ENCODE measurements at places on chromosomes 2 and 18.

GRCh38 chr2:217551252-217551899 is 451.4 kb downstream of the TNS1 start:
- DNase-seq = no peak

DNA sequence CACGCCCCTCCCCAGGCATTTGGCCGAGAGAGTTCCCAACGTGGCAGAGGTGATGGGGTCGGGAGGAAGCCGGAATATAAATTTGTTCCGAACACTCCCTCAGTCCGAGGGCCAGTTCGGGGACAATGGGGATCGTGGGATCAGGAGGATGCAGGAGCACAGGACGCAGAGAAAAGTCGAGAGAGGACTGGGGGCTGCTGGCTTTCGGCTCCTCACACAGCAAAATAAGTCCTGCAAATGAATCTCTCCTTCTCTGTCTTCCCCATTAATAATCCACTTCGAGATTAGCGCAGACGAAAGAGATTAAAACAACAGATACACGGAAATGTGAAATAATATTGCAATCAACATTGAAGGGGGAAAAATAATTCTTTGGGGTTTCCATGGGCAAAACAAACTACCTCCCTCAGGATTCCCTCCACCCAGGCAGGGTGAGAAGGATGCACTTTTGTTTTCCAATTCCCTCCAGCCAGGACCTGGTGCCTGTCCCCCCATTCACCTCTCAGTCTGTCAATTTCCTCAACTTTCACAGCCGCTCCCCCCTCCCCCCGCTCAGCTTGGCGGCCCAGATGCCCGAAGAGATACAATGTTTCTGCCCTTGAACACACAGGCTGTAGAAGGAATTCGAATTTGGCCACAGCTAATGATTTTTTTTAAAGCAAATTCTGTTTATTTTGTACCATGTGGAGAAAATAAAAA is 3.1 kb upstream of the ZEB2 start:
- DNase-seq = peak; percentile 41

- DNase-seq = no peak
Observed at GRCh38 chr2:120685066-120685973, 50.3 kb upstream of the GLI2 start.

GRCh38 chr2:62297624-62298010 is 101.7 kb downstream of the B3GNT2 start:
- DNase-seq = no peak

DNA sequence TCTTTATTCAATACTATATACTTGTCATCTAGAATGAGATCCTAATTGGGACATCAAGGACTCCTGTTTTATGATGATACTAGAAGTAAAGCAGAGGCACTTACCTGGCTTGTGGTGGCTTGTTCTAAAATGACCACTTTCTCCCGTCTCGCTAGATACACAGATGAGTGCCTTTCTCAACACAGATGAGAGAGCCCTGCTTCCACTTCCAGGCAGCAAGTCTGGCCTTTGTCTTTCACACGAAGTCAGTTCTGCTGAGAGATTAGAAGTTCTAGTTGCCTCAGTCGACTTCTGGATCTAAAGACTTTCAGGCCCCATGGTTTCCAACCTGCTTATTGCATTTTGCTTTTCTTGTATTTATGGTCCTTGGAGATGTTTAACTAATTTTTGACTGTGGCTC is 70.3 kb downstream of the PPP1R1C start:
- DNase-seq = no peak

DNA sequence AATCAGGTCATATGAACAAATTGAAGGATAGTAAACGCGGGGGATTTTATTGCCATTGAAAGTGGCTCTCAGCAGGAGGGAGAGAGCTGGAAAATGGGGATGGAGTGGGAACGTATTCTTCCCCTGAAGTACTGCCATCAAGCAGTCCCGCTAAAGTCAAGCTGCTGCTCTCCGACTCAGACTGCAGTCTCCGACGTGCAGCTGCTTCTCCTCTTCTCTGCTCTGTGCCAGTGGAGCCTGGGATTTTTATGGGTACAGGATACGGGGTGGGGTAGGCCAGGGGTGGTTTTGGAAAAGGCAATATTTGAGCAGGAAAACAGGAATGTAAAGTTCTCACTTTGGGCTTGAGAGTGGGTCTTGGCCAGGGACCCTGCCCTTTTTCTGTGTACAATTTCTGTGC is 33.0 kb downstream of the KCTD18 start:
- no peak for DNase-seq

DNA sequence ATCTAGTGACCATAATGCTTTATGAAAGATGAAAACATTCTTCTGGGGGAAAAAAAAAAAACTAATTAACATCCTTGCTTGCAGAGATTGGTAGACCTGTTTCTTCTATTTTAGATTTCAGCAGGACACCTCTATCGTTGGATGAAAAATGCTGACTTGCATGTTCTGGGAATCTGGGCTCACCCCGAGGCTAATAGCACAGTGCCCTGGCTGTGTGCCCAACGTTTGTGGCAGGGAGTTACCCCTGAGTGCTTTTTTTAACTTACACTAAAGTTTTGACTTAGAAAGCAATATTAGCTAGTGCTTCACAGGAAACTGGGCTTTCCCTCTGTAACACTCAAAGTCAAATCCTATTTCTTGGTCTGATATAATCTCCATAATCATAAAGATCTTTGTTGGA is 233.2 kb downstream of the SLC8A1 start:
- peak; percentile 47 for DNase-seq

GRCh38 chr18:75025573-75025972 is 183.4 kb downstream of the PTGR3 start:
- DNase-seq = no peak

All from bone marrow (tissue), 2 donors.